ENCODE measurements at places on chromosomes 2 and 18.

DNA sequence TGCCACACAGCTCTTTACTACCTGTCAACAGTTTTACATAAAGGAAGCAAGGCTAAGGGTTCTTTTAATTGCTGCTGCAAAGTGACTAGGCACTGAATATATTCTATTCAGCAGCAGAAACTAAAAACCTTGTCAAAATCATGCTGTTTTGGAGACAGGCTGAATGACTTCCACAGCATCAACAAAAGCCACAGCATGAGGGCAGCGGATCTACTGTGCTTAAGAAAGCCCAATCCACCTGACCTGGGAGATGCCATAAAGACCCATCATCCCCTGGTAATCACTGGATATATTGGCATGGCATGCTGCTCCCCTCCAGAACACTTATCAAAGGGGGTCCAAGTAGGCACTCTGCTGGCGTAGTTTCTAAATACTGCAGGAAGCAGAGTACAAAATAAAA, 715.1 kb upstream of the SLC8A1 start:
- DNase-seq: no peak

GRCh38 chr2:10871978-10872377, 39.8 kb upstream of the KCNF1 start:
- DNase-seq: no peak

- peak; percentile 5 for DNase-seq
Observed at GRCh38 chr2:212683346-212684097, 144.9 kb upstream of the ERBB4 start.

GRCh38 chr2:58073751-58074150, 27.1 kb downstream of the VRK2 start:
- DNase-seq: no peak

- DNase-seq: no peak
Observed at GRCh38 chr2:219252570-219252899, 508 bp upstream of the TUBA4B start.

DNA sequence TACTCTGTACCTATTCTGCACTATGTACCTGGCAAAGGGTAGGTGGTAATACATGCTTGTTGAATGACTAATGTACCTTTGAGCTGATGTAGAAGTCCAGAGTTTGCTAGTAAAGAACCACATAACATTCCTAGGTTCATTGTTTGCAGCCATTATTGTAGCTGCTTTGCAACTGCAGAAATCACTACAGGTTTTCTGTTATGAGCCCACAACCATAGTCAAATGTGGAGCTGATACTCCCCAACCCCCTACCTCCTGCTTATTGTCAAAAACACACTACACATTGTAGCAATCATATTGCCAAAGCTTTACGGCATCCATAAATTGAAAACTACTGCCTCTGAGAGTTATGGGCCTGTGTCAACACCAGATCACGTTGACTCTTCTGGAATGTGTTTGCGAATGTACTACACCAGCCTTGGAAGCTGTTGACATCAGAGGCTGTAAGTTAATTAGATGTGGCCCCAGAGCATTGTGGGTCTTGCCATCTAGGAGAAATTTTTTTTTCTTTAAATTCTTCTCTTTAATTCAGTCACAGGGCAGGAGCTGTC, 187.0 kb downstream of the AGPS start:
- no peak for DNase-seq

DNA sequence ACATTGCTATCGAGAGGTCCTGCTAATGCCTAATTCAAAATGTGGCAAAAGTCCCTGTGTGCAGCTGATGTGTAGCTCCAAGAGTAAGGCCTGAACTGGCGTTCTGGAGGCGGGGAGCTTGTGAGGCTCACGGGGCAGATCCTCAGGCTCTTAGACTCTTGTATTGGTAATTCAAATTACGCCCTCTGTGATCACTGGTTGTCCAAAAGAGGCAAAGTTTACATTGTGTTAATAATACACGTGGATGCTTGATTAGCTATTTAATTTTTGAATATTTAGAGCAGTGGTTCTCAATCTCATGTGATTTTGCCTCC, 12.4 kb upstream of the CRYGA start:
- DNase-seq: no peak

DNA sequence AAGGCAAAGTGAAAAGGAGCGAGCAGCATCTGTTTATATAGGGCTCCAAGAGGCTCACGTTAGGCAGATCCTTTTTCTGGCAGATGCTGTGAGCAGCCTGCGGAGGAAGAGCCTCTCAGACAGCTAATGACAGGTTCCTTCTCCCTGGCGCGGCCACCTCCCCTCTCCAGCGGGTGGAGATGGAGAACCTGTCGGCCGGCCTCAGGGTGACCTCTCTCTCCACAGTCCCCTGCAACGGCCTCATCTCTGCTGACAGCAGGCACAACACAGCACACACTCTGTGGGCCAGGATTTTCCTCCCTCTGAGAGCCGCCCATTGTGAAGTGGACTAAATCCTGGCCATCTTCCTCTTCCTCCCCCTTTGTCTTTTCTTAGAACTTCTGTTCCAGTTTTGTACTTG, 119.8 kb downstream of the PRKCE start:
- no peak for DNase-seq

DNA sequence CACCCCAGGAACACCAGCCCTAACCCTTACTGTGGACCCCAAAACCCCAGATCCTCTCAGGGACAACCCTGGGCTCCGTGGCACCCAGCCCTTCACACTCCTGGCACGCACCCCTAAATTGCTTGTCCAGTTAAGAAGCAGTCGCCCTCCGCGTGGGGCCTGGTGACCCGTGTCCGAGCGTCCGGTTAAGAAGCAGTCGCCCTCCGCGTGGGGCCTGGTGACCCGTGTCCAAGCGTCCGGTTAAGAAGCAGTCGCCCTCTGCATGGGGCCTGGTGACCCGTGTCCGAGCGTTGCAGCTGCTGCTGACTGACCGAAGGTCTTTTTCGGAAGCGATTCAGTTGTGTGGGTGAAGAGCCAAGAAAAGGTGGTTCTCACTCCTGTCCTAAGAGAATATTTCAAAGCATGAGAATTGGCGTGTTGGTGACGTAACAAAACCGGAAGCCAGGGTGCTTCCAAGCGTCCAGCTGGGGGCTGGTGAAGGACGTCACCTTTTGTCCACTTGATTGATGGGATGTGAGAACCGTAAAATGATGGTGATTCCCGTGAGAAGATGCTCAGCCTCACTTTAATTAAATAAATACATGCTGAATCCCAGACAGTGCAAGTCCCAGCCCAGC, 70.5 kb downstream of the KCNG2 start:
- no peak for DNase-seq

DNA sequence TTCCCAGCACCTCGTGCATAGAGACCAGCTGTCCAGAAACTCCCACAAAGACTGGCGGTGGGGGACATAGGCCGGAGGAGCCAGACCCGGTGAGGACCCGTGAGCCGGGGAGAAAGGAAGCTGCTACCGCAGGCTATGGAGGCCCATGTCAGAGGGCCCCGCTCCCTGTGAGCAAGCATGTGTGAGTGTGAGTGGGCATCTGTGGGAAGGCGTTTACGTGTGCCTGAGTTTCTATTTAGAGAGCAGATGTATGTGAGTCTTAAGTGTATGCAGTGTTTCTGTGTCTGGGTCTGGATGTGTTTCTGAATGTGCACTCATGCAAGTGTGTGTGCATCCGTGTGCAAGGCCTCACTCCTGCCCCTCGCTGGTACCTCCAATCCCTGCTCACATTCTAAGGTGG, 187.8 kb upstream of the RAB6C start:
- DNase-seq: no peak

DNA sequence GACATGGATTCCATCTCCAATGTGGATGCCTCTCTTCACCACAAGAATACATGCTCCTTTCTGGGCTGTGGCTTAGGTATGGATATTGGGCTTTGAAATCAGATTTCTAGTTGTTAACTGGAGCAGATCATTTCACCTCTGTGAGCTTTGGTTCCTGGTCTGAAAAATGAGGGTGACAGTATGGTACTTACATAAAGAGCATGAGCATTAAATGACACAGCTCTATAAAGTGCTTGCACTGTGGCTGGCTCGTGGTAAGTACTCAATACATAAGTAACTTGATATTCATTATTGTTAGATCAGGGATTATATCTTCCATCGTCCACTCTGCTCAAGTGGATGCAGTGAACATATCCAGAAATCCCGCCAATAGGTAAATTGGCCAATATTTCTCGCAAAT, 33.4 kb downstream of the ARHGAP25 start:
- DNase-seq: no peak

DNA sequence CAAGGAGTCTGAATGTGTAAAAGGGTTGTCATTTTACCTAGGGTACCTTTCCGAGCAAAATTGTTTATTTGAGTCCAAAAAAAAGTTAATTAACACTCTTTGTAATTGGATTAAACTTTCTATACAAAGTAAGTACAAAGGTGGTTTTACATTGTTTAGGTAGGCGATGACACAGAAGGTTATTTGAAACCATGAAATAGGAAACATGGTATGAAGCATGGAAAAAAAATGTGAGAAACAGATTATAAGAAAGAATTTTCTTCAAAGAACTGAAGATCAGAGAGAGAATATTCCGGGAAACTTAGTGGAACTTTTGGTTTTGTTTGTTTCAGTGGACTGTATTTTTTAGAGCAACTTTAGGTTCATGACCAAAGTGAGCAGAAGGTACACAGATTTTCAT, 32.7 kb downstream of the CARF start:
- no peak for DNase-seq

GRCh38 chr2:207792244-207792785, 22.6 kb upstream of the FZD5 start:
- DNase-seq: peak; percentile 81

- no peak for DNase-seq
Observed at GRCh38 chr2:8333177-8333831, 348.6 kb upstream of the ID2 start.

DNA sequence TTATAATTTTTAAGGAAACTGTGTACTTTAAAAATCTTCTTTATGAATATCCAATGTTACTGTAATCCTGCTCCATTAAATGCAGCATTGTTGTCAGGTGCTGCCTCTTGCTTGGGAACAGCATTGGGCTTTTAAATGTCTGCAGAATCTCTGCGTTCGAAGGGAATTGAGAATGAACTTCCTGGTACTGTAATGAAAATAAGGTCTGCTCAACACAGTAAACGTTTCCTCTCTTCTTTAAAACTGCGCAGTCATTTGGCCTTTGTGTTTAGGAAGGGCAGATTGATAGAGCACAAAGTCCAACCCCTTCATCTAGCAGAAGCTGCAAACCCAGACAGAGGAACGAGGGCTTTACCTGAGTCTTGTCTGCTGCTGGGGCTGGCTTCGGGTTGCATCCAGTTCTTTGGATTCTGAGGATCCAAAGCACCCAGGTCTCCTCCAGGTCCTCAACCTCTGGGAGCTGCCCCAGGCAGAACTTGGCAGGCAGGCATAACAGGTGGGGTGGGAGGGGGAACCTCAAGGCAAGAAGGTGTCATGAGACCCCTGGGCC, 104.5 kb downstream of the UGGT1 start:
- DNase-seq: no peak

DNA sequence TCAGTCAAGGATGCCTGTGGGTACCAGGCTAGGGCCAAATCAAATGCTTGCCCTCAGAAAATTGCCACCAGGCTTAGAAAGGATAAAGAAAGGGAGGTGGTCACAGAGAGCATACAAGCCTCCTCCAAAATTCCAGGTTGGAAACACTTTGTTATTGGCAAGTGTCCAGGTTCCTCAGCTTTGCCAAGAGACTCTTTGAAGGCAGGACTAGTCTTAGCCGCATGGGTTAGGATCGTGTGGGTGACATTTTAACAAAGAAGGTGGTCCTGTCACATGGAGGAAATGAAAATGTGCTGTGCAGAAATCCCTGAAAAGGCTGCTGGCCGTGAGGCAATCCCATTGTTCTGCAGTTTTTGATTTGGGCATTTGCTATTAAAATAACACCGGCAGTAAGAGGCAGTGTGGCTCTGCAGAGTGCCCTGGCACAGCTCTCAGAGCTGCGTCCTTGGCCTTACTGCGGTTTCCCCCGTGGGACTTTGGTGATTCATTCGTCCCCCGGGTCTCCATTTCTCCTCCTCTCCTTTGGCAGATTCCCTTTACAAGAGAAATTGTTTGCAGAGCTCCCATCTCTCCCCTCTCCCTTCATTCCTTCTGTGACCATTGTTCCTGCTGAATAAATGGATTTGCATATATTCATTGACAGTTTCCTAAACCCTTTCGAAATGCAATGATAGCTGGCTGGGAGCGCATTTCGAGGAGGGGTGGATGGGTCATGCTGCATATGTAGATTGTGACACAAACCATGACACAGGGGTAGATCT, 187.3 kb downstream of the VAPA start:
- no peak for DNase-seq

GRCh38 chr2:139917690-139918384, 1137.6 kb upstream of the NXPH2 start:
- DNase-seq: no peak

DNA sequence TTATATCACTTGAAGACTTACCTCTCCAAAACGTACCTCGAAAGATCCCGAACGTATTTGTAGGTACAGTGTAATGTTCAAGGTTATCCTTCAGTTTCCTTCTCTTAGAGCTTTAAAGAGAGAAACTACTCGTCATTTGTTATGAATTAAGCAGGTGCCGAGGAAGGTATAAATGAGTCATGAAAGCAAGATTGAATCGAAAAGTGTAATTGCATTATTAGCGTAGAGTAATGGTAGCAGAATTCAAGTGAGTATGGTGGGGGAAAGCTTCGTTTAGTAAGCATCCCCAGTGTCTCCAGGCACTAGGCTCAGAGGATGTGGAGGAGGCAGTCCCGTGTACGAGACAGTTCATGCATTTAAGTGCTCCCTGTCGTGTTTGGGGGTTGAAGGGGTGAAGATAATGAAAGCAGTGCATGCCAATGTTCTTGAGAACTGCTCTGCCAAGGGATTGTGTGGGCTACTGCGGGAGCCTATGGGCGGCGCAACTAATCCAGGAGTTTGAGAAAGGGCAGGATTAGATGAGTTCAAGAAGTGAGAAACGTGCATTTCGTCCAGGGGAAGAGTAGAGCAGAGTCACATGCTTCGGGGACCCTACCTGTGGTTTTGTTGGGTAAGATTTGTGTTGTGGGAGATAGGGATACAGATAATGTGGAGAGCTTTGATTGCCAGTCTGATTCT, 858 bp downstream of the POLR1B start:
- peak; percentile 15 for DNase-seq

DNA sequence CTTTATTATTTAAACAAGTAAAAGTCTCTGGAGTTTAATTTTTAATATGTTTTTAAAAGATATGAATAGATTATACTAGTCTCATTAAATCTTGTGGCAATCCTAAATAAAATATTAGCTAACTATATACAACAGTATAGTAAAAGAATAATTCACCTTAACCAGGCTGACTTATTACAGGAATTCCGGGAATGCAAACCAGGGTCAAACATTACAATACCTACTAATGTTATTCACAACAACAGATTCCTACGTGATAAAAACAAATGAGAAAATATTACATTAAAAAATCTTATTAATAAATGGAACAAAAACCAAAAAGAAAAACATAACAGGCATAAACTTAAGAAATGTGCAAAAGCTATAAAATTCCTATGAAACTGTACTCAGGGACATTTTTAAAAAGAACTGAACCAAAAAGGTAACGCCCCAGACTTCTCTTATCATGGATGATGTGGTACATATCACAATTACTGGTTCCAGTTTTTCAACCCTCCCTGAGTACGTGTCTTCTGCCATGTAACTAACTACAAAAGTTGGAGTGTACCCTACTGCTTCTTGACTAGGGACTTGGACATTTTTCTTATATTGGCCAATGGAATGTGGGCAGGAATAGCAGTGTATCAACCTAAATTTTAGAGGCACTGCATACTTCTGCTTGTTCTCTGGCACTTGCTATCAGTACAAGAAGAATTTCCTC, 20.2 kb downstream of the TTC21B start:
- no peak for DNase-seq

All from HTR-8/SVneo (cell line).